ENCODE measurements at places on chromosomes 11 and 22.

- no peak for DNase-seq
Measured at GRCh38 chr22:32354360-32355351, 3.0 kb upstream of the RFPL3 start.

GRCh38 chr11:134987223-134987768 lies 575.3 kb upstream of the B3GAT1 start:
- no peak for DNase-seq

- DNase-seq: no peak
Measured at GRCh38 chr11:95145430-95146060, 55.9 kb downstream of the ENDOD1 start.

GRCh38 chr22:49143812-49144211 lies 683.9 kb downstream of the BRD1 start:
- DNase-seq: no peak

GRCh38 chr11:65182258-65183170 lies 786 bp downstream of the CAPN1 start:
- peak; percentile 28 for DNase-seq

DNA sequence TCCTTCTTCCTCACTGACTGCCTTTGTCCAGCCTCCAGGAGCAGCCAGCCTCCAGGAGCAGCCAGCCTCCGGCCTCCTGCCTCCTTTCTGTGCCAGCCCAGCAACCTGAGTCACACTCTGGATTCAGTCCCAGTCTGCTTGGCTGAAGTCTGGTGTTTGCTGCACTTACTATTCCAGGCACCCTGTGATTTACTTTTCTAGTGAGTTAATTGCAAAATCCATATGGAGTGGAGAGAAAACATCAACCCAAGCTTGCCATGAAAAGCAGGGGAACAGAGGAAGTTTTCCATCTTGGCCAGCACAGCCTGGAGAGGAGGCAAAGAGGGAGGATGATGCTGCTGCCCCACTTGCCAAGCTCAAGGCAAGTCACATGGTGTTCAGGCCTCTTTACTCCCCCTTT lies 400.5 kb downstream of the TENM4 start:
- no peak for DNase-seq
